ENCODE measurements at places on chromosomes 4 and X.

DNA sequence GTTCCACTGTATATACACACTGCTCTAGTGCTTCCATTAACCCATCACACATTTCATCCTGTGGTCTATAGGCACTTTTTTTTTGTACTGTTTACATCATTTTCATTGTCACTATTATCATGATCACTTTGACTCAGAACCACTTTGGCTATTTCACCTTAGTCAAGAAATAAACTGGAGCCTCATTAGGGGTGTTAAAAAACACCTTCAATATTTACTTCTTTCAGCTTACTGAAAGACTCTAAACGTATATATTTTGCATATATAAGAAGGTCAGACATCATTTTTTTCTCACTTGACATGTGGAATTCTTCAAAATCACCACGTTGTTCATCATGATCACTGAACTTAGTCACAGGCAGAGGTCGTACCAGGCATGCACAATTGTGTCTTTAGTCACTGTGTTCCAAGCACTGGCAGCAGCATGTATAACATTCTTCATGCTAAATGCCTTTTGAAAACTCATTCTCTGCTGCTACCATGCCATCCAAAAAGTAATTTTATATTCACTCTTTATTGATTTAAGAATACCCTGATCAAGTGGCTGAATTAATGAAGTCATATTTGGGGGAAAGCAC lies 229.2 kb upstream of the ARSJ start:
- DNase-seq: no peak

DNA sequence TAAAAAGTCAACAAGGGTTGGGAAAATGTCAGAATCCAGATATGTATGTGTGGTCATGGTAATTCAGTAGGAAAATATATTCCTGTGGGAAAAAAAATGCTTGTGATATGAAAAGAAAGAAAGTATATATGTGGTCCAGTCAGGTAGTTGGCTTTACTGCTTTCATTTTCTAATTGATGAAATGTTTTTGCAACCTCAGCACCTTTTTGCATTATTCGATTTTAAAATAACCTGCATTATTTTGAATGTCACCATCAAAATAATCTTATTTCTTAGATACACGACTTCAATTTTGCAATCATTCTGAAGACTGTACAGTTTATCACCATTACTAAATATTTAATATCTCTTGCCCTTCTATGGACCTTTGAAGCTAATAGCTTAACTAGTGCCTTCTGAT lies 170.8 kb upstream of the SPANXN4 start:
- DNase-seq: no peak

GRCh38 chr4:52836678-52837077 lies 25.4 kb upstream of the RASL11B start:
- no peak for DNase-seq

GRCh38 chr4:57425610-57426009 lies 315.4 kb upstream of the IGFBP7 start:
- no peak for DNase-seq

GRCh38 chrX:150150076-150150779 lies 211.9 kb upstream of the EOLA2 start:
- no peak for DNase-seq

- DNase-seq: no peak
These were observed 168.0 kb downstream of the GALNTL6 start for GRCh38 chr4:171981185-171981584.

GRCh38 chr4:87632469-87632868 lies 17.6 kb upstream of the DMP1 start:
- DNase-seq: no peak

GRCh38 chrX:21990832-21991231 lies 41.3 kb upstream of the PHEX start:
- no peak for DNase-seq

DNA sequence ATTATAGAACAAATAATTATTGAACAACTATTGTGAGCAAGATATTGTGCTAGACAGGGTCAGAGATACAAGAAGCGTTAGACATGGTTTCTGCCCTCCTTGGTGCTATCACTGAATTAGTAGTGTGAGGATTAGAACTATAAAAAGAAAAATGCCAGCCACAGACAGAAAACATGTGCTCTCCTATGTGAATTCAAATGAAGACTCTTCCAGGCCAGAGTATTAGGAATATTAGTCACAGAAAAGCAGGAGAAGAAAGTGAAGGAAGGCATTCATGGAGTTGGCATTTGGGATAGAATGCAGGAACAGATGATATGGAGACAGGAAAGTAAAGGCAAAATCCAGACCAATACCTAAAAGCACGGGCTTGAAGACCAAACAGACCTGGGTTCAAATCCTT lies 179.6 kb upstream of the TENM3 start:
- no peak for DNase-seq

DNA sequence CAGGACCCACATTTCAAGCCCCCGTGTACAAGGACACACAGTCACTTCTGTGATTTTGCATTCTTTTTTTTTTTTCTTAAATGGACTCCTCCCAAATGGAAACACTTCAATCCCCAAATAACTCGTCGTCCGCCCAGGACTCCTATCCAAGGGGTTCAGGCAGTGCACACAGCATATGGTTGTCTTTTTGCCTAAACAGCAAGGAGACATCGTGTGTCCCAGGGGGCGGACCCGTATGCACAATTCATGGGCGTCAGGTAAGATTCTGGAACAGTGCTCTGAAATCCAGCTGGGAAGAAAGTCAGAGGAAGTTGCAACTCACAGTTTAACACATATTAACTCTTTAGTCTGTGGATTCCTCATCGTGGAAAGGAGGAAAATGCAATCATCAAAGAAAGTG lies 231.3 kb downstream of the SHOX start:
- no peak for DNase-seq

GRCh38 chr4:151195801-151196200 lies 81.2 kb upstream of the PRSS48 start:
- DNase-seq: no peak

DNA sequence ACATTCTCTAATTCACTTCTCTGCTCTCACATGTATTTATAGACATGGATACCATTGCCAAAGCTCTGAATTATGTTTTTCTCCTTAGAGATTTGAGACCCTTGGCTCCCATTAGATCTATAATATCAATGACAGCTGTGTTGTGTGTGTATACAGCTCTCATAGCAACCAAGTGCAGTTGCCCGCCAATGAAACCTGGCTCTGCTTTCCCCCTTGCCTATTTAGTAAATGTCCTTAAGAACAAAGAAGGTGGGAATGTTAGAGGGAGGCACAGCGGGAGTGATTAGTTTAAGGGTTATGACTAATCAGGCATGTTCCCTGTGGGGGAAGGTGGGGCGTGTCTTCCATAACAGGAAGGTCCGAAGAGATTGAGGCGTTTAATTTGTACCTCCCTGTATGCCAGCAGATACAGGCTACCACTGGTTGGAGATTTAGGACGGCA lies 100.5 kb upstream of the TBC1D9 start:
- no peak for DNase-seq

DNA sequence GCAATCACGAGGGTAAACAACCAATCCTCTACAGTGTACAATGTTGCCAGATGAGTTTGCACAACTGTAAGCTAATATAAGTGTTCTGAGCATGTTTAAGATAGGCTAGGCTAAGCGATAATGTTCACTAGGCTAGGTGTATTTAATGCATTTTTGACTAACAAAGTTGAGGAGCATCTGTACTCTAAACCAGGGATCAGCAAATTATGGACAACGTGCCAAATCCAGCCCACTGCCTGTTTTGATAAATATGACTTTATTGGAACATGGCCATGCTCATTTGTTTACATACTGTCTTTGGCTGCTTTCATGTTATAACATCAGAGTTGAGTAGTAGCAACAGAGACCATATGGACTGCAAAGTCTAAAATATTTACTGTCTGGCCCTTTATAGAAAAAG lies 46.3 kb upstream of the ARHGEF6 start:
- no peak for DNase-seq

DNA sequence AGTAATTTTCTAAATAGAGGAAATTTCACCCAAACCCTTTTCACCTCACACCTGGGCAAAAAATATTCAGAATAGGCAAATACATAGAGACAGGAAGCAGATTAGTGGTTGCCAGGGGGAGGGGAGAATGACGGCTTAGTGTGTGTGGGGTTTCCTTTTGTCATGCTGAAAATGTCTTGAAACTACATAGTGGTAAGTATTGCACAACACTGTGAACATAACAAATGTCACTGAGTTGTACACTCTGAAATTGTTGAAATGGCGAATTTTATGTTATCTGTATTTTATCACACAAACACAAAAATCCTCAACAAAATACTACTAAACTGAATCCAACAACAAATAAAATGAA lies 60.7 kb upstream of the PLAC1 start:
- no peak for DNase-seq

GRCh38 chr4:134812611-134813010 lies 611.0 kb upstream of the PABPC4L start:
- no peak for DNase-seq

DNA sequence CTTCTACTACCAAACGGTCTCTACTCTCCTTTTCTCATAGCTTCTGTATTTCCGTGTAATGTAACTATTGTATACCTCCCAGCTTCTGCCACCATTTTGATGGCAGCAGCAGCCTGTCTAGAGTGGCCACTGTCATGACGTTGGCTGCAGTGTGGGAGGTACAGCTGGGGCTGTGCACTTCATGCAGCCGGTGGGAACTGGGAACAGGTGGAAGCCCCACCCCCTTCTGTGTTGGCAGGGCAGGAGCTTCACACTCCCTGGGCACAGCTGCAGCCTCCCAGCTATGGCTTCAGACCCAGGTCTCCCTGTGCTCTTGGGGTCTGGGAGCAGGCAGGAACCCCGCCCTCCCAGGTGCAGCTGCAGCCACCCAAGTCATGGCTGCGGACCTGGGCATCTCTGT lies 49.8 kb upstream of the SEC24B start:
- no peak for DNase-seq

GRCh38 chr4:10072420-10073017 lies 44.1 kb downstream of the WDR1 start:
- DNase-seq: no peak

DNA sequence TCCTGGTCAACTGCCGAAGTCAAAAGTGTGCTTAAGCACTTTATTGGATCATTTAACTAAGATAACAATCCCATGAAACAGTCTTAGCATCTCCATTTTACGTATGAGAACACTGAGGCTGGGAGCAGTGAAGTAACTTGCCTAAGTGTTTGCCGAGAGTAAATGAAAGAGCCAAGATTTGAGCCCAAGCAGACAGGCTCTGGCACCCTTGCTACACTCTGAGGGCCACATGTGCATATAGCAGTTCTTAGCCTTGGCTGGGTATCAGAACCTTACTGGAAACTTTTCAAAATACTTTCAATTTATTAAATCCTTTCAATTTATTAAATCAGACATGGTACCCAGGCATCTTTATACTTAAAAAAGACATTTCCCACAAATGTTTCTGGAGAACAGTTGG lies 225.9 kb downstream of the NR3C2 start:
- no peak for DNase-seq

- DNase-seq: no peak
These were observed 62.4 kb upstream of the CRMP1 start for GRCh38 chr4:5955201-5955821.

DNA sequence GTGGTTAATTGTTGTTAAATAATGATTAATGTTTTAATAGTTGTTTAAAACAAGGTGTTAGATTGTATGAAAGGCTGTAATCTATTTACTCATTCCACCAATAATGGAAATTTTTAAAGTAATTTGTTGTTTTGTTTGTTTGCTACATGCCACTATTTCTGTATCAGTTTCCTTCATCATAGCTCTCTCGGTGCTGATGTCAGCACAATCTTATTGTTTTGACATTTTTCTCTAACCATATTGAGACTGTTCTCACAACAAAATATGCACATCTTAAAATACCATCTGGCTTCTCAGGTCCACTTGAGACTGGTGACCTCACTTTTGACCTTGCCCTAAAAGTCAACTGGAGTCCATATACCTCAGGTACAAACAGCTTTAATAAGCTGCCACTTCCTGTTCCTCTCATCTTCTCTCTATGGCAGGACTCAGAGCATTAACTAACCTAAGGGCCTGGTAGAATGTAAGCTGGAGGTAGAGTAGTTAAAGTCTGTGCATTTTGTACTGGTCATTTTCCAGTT lies 1.0 kb upstream of the GUCY1B1 start:
- no peak for DNase-seq

DNA sequence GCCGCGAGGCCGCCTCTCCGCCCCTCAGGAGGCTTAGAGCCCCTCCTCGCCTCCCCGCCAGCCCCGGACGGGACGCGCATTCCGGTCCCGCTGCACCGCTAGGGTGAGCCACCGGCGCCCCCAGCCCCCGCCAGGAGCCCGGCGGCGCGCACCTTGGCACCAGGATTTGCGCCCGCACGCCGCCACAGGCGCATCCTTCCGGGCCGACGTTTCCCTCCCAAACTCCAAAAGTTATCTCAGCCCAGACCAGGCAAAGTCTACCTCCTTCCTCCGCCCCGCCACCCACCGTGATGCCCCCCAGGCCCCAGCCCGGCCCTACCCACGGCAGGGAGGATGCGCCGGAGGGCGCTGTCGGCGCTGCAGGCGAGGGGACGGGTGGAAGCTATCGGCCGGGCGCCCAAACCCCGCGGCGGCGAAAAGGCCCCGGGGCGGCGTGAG lies 538 bp downstream of the SCML2 start:
- DNase-seq: peak; percentile 64

DNA sequence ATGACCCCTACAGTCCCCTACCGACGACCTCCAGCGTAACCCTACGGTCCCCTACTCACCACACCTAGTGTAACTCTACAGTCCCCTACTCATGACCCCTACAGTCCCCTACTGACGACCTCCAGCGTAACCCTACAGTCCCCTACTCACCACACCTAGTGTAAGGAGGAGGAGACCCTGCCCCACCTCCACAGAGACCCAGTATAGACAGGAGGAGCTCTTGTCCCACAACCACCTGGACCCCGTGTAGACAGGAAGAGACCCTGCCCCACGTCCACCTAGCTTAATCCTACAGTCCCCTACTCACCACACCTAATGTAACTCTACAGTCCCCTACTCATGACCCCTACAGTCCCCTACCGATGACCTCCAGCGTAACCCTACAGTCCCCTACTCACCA lies 26.9 kb downstream of the CSF2RA start:
- DNase-seq: no peak

DNA sequence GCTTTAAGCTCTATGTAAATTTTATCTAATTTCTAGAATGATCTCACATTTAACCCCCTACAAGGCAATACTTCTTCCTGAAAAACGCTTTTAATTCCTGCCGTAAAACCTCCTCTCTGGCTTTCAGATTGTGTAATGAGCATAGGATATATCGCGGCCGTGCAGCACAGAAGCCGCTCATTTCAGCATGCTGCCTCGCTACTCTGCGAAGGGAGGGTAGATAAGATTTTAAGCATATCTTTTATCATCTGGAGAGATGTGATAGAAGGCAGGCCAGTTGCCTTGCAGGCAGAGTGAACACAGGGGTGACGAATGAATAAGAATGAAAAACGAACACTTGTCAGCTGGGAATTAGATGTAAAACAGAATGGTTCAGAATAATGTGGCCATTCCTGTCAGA lies 265.5 kb downstream of the UNC5C start:
- no peak for DNase-seq

- no peak for DNase-seq
These were observed 86.5 kb downstream of the GLRA3 start for GRCh38 chr4:174742561-174742960.

- no peak for DNase-seq
These were observed 2.3 kb downstream of the SH3TC1 start for GRCh38 chr4:8201321-8201781.

Measured in Caco-2 (cell line).